ENCODE measurements at places on chromosomes 4 and X.

GRCh38 chr4:94598758-94599157 lies 147.0 kb downstream of the PDLIM5 start:
- DNase-seq, result no peak

DNA sequence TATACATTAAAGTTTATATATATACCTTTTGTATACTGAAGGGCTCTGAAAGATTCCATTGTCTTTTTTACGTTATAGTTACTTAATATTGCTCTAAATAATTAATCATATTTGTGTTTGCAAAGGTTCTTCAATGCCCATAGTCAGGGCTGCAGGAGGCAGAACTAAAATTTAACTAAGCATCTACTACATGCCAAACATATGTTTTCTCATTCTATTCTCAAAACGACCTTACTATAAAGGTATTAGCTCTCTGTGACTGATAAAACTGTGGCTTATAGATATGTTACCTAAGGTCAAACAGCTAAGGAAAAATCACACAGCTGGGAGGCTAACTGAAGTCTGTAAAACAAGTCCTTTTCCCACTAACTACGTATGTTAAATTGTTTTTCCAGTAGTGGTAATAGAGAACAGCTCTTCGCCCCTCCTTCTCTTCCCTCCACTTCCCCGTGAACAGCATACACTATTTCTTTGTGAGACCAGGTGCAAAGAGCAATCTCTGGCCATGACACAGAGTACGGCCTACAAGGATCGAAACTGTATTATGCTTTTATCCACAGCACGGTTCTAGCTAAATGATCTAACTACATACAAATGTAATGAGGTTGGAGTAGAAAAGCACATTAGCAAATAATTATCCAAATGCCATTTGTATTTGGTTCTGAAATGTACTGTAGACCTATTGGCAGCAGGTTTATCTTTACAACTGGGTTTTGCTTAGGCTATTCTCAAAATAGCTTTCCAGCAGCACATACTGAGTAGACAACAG lies 1.7 kb downstream of the CNOT6L start:
- DNase-seq, result no peak

DNA sequence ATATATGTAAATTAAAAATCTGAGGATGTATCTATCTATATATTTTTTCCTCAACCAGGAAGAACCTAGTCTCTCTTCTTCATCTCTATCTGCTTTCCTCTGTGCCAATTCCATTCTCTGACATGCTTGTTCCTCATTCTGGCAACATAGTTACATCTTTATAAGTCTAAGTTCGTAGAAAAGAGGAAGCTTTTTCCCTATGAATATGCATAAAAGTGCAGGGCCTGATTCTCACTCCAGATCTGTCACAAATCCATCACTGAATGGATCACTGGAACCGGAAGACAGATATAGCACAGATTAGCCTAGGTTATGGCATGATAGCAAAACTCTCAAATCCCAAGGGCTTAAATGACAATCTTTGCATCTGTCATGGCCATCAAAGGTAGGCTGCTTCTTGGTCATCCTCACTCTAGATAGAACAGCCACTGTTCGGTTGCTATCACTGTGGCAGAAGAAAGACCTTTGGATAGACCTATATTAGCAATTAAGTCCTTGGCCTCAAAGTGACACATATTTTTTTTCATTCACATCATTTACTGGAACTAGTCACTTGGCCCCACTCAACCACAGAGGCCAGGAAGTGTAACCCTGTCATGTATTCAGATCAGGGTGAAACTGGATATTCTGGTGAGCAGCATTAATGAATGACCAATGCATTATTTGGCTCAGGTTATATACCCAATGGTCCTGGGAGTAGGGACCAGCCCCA lies 22.2 kb downstream of the DTHD1 start:
- DNase-seq, result no peak

- no peak for DNase-seq
These were observed 302.0 kb downstream of the PACRGL start for GRCh38 chr4:21002286-21002685.

GRCh38 chr4:42871671-42872290 lies 20.7 kb upstream of the GRXCR1 start:
- no peak for DNase-seq

- DNase-seq, result no peak
These were observed 17.5 kb upstream of the RAB9B start for GRCh38 chrX:103849558-103849957.

- DNase-seq, result no peak
These were observed 4.8 kb downstream of the LRRC66 start for GRCh38 chr4:52015366-52015765.

DNA sequence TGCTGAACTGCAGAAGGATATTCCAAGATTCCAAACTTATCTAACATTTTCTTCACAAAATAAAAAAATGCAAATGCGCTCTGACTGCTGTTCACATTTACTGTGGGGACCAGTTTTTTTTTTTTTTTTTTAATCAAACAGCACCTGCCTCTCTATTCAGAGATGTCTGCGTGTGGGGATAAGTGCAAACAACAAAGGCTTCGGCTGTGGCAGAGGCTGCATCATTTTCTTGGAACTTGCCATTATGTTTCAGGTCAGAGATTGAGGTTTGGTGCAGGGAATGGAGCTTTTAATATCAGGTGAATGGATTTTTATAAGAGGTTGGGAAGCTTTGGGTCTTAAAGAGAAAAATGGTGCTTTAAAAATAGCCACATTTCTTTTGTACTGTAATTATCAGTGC lies 78.2 kb upstream of the TET2 start:
- DNase-seq, result peak; percentile 86

DNA sequence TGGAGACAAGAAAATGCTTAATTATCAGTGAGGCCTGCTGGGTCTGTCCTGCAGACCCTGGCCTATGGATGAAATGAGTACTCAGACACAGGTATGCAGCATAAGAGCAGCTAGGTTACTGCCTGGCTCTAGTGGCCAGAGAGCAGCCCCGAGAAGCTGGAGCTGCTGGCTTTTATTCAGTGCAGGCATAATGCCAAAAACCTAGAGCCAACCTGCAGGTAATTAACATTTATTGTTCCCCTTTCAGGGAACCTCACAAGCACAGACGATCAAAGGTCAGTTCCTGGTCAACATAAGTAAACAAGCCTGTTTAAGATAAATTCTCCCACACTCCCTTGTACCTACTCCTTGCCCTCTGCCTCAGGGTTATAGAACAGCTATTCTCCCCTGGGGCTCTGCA lies 13.3 kb downstream of the IDS start:
- no peak for DNase-seq

GRCh38 chrX:3514996-3515395 lies 168.5 kb upstream of the MXRA5 start:
- no peak for DNase-seq

GRCh38 chr4:5385741-5386311 lies 322.5 kb downstream of the EVC2 start:
- DNase-seq, result no peak

DNA sequence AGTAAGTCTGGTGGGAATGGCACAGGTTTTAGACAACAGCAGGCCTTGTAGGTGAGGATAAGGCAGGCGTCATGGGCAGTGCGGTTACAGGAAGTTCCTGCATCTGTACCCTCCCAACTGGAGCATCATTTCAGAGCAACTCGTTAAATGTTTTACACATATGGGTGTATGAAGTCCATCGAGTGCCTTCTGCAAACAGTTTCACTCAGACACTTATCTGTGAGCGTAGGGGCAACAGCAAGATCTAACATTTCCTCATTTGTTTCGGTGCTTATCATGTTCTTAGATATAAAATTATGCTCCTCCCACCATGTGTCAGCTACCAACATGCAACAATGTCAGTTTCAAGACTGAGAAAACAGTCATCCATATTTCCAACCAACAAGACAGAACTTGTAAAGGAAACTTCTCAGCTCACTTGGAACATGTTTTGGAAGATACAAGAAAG lies 69.9 kb downstream of the ELOVL6 start:
- no peak for DNase-seq

- no peak for DNase-seq
These were observed 5.4 kb upstream of the LRAT start for GRCh38 chr4:154738426-154738825.

DNA sequence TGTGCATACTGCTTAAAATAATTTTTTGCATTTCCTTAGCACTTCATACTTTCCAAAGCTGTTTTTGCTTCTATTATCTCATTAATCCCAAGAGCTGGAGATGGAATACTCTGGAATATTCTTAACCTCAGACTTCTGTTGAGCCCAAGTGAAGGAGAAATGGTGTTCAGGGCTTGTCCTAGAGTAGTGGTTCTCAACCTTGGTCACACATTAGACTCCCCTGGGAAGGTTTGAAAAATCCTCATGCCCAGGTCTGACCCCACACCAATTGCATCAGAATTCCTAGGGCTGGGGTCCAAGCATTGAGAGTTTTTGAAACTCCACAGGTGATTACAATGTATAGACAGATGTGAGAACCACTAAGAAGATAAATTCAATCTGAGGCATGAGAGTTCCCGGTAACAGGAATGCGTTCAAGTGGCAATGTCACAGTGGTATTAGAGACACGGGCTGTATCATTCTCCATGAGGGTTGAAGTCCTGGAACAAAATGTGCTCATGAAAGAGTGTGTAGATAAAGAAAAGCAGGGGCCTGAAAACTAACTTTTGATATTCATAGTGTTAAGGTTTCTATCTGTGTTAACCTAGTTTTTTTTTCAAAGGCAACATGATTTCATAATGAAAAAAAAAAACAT lies 47.9 kb downstream of the AWAT2 start:
- DNase-seq, result no peak

DNA sequence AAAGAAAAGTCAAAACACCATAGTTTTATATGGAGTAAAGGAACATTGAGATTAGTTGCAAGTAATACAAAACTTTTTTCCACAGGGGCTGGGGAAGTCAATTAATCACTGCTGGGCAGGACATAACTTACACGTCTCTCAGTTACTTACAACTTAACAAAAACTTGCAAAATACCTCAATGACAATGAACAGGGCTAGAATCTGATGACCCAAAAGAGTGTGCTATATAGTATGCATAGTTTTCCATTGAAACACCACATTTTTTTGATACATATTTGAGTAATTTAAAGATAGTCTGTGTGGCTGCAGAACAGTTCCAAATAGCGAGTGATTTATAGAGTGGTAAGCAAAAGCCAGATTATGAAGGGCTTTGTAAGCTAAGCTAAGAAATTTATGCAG lies 172.3 kb upstream of the TRPC5 start:
- no peak for DNase-seq

GRCh38 chr4:105662935-105663675 lies 45.4 kb downstream of the INTS12 start:
- no peak for DNase-seq

DNA sequence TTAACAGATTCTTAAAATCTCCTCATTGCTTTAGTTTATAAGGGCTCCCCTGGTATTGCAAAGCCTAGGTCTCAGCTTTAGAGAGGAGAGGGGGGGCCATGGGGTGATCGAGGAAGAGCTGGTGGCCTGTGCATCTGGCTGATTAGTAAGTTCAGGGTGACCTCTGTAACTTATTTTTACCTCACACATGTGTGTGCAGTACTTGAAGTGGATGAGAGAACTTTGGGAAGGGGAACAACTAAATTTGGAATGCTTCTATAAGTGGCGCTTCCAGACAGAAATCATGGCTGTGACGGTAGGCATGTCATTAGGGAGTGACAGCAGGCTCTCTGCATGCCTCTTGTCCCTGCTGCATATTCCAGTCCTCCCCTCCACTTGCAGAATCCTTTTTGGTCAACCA lies 41.9 kb downstream of the FRAS1 start:
- no peak for DNase-seq

- no peak for DNase-seq
These were observed 402.8 kb upstream of the NWD2 start for GRCh38 chr4:36841583-36842326.

GRCh38 chrX:155923200-155923599 lies 42.1 kb downstream of the VAMP7 start:
- no peak for DNase-seq

GRCh38 chrX:75963774-75964173 lies 178.7 kb upstream of the MAGEE2 start:
- no peak for DNase-seq

DNA sequence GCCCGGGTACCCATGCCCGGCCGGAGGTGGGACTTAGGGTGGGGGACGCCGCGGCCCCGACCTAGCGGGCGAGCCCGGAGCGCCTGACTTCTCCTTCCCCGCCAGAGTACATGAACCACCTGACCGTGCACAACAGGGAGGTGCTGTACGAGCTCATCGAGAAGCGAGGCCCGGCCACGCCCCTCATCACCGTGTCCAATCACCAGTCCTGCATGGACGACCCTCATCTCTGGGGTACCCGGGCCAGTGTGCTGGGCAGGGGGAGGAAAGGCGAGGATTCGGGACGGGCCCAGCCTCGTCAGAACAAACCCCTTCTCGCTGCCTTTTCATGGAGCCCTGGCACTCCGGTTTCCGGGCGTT lies 622 bp downstream of the TAFAZZIN start:
- no peak for DNase-seq

DNA sequence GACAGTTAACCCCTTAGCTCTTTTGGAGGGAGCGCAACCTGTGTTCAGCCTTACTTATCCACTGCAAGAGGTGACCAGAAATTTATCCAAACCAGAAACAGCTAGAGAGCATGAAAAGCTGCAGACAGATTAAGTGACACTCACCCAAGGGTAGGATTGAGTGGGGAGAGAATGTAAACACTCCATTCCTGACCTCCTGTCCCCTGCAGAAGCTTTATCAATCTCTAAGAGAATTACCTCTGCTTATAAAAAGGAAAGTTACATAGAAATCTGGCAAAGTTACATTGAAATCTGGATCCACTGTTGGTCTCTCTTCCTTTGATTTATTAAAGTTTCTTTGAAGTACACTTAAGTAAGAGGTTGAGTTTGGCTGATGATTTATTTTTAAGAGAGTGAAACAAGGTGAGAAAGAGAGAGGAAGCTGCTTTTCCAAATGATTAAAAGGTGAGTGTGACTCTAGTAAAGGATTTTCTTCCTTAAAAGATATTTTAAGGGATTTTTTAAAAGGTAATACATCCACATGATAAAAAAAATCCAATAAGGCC lies 112.3 kb downstream of the ANAPC4 start:
- no peak for DNase-seq
